ENCODE measurements at places on chromosomes 7 and 10. TPM values are rescaled to one million over a fixed set of nuclear protein-coding genes. Genes with fewer than 3 reads are reported as not detected.

GRCh38 chr7:80879849-80880248 lies 39.0 kb downstream of the SEMA3C start:
- DNase-seq, result no peak

DNA sequence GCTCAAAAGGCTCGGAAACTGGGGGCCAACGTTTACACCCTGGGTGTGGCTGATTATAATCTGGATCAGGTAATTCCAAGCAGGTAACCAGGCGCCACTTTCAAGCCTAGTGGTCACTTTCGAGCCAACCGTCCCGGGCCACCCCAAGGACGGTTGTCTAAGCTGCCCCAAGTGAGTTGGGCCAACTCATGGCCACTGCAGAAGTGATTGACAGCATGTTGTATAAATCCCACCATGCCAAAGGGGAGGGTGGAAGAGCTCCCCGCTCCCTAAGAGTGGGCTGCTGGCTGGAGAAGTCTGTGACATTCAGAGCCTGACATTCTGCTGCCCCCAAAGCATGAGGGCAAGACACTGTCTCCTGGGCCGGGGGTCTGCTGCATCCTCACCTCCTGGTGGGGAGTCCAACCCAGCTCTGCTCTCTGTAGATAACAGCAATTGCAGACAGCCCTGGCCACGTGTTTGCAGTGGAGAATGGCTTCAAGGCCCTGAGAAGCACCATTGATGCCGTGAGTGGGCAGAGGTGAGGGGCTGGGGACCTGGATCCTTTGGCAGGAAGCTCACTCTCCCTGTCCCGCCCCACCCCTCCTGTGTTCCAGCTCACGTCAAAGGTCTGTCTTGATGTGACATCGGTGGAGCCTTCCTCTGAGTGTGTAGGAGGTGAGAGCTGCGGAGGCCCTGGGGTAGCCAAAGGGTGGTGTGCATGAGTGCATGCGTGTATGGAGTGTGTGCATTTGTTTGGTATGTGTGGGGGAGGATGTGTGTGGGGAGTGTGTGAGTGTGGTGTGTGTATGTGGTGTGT lies 10.8 kb downstream of the ANTXRL start:
- DNase-seq, result no peak

GRCh38 chr10:8628351-8628750 lies 573.9 kb downstream of the GATA3 start:
- DNase-seq, result no peak

DNA sequence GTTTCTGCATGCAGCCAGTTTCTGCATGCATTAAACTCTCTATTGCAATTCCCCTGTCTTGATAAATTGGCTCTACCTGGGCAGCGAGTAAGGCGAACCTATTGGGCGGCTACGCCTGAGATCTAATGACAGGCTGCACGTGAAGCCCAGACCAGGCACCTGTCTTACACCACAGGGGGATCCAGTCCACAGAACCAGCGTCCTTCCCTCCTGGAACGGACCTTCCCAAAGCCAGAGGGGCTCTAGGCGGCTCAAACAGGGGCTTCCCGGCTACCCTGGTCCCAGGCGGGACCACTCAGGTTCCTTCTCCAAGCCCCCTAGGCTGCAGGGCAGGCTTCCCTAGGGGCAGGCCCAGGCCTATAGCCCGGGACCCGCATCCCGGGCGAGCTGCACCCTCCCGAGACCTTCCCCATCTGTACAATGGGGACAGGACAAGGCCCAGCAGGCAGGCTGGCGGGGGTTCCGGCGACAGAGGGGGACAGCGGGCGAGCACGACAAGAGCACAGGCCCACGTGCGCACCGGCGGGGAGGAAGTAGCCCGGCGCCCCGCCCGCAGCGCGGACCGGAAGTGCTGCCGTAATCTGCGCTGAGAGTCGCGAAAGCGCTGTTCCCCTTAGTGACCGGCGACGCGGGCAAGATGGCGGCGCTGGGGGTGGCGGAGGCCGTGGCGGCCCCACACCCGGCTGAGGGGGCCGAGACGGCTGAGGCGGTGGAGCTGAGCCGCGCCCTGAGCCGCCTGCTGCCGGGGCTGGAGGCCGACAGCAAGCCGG lies at the start of gene DNAAF5:
Gene DNAAF5 (plus strand): TSS at position 616 of the 770 bp plus-strand sequence. CDS start 22 bp downstream, at position 638.
- peak; percentile 94 for DNase-seq

- DNase-seq, result no peak
Measured at GRCh38 chr7:127187740-127188139, 65.0 kb downstream of the GRM8 start.

- DNase-seq, result no peak
Measured at GRCh38 chr7:111910656-111911055, 295.5 kb downstream of the DOCK4 start.

DNA sequence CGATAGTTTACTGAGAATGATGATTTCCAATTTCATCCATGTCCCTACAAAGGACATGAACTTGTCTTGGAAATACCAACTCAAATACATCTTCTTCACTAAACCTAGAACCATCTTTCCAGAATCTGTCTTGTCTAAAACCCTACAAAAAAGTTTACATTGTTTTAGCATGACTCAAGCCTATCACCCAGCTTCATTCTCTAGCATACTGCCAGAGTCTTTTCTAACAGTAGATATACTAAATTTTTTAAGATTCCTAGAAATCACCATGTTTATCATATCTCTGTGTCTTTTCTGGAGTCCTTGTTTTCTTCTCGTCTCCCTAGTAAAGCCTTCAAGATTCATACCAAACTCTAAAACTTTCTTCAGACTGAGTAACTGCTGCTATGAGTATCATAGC lies 129.7 kb downstream of the SEMA3E start:
- no peak for DNase-seq

DNA sequence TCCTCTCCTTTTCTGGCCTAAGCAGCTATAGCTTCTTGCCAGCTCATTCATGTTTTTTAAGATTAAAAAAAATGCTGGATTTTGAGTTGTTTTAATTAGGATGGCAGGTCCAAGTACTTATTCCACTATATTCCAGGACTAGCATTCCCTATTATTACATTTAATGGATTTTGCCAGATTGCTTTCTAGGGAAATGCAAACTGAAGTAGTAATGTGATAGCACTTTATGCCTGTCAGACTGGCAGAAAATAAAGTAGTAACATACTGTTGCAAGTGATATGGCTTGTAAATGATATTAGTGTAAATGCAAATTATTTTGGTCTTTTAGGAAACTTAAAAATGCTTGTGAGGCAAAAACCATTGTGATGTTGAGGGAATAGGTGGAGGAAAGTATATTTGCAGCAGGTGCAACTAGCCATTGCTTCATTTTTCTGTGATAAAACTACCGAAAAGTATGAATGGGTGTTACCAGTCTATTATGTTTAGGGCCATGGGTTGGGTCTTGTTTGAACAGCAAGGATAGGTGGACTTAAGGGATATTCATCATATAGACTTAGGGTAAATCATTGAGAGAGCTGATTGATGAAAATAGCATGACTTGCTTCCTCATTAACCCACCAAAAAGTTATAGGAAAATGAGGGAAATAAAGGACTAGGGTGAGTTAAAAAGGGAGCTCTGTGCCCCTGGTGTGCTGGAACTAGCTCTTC lies 19.9 kb downstream of the ZNRF2 start:
- no peak for DNase-seq

DNA sequence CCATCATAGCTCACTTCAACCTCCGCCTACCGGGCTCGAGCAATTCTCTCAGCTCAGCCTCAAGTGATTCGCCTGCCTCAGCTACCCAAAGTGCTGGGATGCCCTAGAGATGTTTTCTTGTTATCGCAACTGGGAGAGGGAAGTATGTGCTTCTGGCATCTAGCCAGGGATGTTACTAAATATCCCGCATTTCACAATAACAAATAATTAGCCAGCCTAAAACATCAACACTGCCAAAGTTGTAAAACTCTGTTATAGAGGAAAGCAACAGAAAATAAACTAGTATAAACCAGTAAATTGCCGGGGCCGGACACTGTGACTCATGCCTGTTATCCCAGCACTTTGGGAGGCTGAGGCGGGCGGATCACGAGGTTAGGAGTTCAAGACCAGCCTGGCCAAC lies 7.2 kb downstream of the INA start:
- DNase-seq, result no peak

DNA sequence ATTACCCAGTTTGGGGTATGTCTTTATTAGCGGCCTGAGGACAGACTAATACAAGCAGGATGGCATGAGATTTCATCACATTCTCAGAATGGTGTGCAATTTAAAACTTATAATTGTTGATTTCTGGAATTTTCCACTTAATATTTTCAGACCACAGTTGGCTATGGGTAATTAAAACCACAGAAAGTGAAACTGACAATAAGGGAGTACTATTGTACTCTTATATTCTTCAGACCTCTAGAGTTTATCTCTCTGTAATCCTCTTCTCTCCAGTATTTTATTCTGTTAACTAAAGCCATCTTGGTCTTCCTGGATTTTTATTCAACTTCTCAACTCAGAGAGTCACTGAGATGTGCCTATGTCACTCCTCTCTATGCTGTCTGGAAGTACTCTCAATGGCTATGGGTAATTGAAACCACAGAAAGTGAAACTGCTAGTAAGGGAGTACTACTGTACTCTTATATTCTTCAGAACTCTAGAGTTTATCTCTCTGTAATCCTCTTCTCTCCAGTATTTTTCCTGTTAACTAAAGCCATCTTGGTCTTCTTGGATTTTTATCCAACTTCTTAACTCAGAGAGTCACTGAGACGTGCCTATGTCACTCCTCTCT lies 118.3 kb downstream of the PPP1R17 start:
- no peak for DNase-seq

GRCh38 chr7:27709137-27710075 lies 30.6 kb upstream of the TAX1BP1 start:
- DNase-seq, result no peak

DNA sequence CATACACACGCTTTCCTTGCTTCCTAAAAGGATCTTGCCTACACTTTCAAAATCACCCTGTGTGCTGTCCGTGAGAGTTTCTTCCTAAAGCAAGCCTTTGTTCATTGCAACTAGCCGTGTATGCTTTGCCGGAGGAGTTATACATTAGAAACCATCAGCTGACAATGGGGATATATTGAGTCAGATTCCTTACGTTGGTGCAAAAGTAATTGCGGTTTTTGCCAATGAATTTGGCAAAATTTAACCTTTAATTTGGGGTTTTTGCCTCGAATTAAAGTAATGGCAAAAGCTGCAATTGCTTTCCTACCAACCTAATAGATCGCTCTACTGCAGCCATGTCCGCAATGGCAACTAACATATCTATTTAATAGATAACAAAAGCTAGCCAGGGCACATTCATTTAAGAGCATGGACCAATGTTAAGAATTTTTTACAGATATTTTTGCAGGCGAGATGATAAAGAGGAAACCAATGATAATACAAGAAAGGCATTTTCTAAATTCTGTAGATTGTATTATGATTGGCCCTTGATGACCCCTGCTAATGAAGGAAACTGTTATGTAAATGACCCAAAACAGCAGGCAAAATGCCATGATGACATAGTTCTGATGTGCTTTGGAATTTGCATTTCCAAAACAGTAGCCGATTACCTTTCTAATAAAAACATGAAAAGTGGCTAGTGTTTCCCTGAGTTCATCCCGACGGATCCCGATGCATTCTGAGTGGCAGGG lies 184.8 kb upstream of the NRP1 start:
- DNase-seq, result no peak

DNA sequence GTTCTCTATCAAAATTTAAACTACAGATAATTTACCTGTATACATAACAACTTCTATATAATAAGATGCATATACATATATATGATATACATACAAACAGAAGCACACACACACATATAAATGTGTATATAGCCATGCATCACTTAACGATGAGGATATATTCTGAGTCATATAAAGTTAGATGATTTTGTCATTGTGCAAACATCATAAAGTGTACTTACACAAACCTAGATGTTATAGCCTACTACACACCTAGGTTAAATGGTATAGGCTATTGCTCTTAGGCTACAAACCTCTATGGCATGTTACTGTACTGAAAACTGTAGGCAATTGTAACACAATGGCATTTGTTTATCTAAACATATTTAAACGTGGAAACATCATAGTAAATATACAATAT lies 937.6 kb upstream of the KCND2 start:
- DNase-seq, result no peak

Gene GIMAP5
- total RNA-seq, result 11.8 TPM

Gene CALML3
- total RNA-seq, result not detected

Gene SUN3
- total RNA-seq, result not detected

Gene CALHM3
- not detected for total RNA-seq

Gene SPDYE1
- total RNA-seq, result not detected

Gene HSPA12A
- total RNA-seq, result 15.9 TPM

Gene TWIST1
- 2.3 TPM for total RNA-seq

All from right cardiac atrium (tissue), 5 donors.